Fibroblast of lung (primary cell): ENCODE measurements at places on chromosomes 2 and 18. TPM values are rescaled to one million over a fixed set of nuclear protein-coding genes. Genes with fewer than 3 reads are reported as not detected.

SLC9A4 gene
- total RNA-seq, result not detected in 2 replicates

RAB17 gene
- total RNA-seq, result 0.17 and 0.26 TPM in 2 replicates

UGT1A3 gene
- total RNA-seq, result not detected in 2 replicates

GNLY gene
- under 0.01 TPM in 1 of 2 replicates, not detected in the other for total RNA-seq

TMEFF2 gene
- 0.26 and 0.33 TPM in 2 replicates for total RNA-seq

MALL gene
- 3.1 and 3.3 TPM in 2 replicates for total RNA-seq

ADAM23 gene
- 2.3 and 3.1 TPM in 2 replicates for total RNA-seq

CFC1 gene
- not detected in 2 replicates for total RNA-seq

IGFBP5 gene
- 783 and 1,100 TPM in 2 replicates for total RNA-seq

ORMDL1 gene
- 40.8 and 68.5 TPM in 2 replicates for total RNA-seq

COBLL1 gene
- 5.1 and 10.1 TPM in 2 replicates for total RNA-seq

BOD1L2 gene
- total RNA-seq, result not detected in 2 replicates

AUP1 gene
- total RNA-seq, result 70.4 and 73.7 TPM in 2 replicates

C2orf78 gene
- total RNA-seq, result not detected in 2 replicates

ACVR1C gene
- 0.26 and 0.83 TPM in 2 replicates for total RNA-seq

FBXO15 gene
- total RNA-seq, result 0.77 and 0.83 TPM in 2 replicates

UGT1A8 gene
- total RNA-seq, result not detected in 2 replicates

CFAP65 gene
- not detected in 2 replicates for total RNA-seq

RAB31 gene
- 26.2 and 29.6 TPM in 2 replicates for total RNA-seq

HOXD13 gene
- not detected in 2 replicates for total RNA-seq

ZEB2 gene
- total RNA-seq, result 68.8 and 91.0 TPM in 2 replicates

TGFA gene
- total RNA-seq, result not detected in 2 replicates

ABCB11 gene
- total RNA-seq, result not detected in 2 replicates

DNPEP gene
- total RNA-seq, result 69.9 and 72.5 TPM in 2 replicates
